Activated CD8-positive, alpha-beta memory T cell treated with anti-CD3 and anti-CD28 coated beads, Interleukin-2, amount 10 ng/mL, durations not matched to agents 7 days and 5 days (primary cell): ENCODE measurements at places on chromosomes 7 and 10.

- DNase-seq = peak; percentile 79
Measured at GRCh38 chr10:91201213-91201996, 19.1 kb upstream of the PCGF5 start.

DNA sequence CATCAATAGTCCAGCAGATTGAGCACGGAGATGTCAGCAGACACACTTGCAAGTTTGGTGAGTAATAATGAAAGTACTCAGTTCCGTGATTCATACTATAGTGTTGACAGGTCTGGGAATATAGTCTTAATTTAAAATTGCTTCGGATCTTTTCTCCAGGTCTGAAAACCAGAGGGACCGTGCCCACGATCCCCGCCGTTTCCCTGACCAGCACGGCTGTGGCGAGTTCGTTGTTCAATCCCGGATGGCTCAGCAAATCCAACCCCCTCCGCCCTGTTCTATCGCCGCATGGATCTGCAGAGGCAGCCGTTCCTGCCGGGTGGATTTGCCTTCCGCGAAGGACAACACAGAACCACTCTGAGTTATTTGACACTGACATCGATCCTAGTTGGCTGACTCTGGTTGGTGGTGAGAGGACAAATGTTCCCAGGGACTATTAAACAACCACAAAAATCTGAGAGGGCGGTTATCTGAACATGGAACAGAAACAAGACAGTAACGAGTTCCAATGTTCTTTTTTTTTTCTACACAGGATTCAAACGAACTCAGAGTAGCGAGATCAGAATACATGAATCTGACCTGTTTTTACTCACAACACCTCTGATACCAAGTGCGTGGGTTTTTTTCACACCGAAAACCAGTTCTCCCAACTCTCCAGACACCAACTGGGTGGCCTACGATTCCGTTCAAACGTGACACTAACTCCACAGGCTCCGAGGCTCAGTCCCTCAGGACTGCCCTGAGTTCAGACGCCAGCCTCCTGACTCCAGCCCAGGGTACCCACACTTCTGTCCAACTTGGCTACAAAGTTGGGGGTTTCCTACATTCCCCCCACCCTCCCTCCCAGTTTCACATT lies 52.7 kb downstream of the RBM17 start:
- DNase-seq = peak; percentile 69

DNA sequence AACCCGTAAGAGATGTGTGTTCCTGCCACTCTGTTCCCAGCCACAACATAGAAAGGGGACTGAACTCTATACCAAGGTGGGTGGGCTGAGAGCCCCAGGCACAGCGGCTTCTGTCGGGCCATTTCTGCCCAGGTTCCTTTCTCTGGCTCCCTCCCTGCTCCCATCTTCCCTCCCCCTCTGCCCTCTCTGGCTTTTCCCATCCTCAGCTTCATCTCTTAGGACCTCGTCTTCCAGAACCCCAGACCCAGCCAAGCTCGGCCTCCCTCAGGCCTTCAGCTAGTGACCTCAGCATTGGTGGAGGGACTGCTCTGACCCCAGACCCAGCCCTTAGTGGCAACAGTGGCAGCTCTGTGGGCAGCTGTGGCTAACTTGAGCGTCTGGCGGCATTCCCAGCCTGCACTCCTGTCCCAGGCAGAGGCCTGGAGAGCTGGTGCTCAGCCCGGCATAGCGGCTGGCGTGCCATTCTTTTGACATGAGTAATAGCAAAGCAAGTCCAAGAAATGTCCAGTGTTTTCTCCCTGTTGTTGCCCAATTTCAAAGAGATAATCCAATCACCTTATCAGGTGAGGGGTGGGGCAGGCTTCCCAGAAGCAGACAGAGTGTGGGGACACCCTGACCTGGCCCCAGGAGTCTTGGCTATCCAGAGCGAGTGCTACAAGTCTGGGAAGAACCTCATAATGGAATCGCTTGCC lies 15.9 kb downstream of the PTPRE start:
- no peak for DNase-seq

- no peak for DNase-seq
Measured at GRCh38 chr10:95759233-95759826, 3.4 kb downstream of the ENTPD1 start.
